Spinal cord (tissue), 10 donors: ENCODE measurements at places on chromosomes 4 and X.

GRCh38 chr4:29770627-29771026 lies 949.5 kb upstream of the PCDH7 start:
- no peak for DNase-seq

DNA sequence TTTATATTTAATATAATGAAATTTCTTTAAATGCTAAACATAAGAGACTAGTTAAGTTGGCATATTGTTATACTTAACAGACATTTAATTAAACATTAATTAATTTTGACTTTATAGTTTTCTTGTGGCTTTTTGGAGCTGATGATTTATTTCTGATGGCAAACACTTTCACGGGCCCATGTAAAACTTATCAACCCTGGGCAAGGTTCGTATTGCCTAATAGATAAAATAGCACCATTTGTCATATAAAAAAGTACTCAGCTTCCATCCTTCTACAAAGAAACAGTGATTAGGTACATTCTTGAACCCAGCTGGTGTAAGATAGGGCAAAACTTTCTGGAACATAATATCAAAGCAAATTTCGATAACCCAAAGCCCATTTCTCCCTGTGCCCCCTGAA lies 63.2 kb downstream of the PAK3 start:
- no peak for DNase-seq

- DNase-seq, result no peak
Observed at GRCh38 chrX:151174581-151175282, 1.7 kb upstream of the GPR50 start.

GRCh38 chrX:135649029-135649428 lies 64.4 kb upstream of the CT45A1 start:
- DNase-seq, result no peak

DNA sequence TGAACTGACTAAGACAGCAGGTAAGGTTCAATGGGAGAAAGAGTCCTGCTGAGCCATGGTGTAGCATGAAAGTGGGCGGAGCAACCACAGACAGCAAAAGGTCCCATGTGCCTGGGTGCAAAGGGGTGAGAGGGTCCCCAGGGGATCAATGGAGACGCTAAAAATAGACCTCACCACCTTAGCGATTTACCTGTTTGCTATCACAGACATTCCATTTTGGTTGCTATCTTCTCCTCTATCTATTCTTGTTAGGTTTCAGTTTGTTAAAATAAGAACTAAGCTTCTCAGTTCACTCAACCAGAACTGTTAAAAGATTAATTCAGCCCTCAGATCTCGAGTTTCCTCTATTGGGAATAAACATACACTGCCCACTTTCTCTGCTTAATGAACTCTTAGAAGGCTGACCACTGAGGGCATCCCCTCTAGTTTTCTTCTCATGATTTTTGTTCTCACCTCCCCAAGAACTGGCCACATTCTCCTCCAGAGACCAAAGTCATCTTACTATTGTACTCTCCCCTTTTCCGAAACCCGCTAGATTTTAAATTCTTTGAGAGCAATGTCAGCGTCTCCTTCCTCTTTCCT lies 136.7 kb downstream of the PARM1 start:
- no peak for DNase-seq

DNA sequence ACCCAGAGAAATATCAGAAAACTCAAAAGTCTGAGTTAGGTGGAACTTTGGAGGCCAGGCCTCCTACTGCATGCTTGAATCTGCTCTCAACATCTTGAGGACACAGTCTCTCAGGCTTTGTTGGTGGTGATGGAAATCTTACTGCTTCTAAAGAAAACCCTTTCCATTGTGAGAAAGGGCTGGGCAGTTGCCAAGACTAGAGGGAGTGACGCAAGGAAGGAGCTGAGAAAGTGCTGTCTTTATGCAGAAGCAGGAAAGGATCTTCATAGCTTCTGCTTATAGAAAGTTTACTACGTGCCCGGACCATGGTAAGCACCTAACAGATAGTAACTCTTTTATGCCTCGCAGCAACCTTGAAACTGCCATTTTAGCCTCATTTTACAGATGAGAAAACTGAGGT lies 2.4 kb upstream of the CRMP1 start:
- peak; percentile 47 for DNase-seq

DNA sequence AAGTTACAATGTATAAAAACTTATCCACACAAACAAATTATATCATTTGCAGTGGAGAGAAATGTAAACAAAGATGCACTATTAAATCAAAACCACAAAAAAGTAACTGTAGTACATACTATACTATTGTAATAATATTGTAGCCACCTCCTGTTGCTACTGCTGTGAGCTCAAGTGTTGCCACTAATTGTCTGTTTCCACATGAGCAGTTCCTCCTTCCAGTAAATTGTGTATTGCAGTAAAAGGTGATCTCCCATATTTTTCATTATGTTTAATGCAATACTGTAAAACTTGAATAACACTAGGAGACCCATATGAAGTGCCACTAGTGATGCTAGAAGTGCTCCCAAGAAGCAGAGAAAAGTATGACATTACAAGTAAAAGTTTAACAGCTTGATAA lies 11.7 kb downstream of the LIN54 start:
- no peak for DNase-seq

DNA sequence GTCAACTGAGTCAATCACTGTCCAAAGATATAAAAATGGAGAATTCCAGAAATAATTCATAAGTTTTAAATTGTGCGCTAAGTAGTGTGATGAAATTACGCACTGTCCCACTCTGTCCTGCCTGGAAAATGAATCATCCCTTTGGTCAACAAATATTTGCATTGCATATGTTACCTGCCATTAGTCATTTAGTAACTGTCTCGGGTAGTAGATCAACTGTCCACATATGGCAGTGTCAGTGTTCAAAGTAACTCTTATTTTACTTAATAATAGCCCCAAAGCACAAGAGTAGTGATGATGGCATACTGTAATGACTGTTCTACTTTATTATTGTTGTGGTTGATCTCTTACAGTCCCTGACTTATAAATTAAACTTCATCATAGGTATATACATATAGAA lies 3.4 kb downstream of the YTHDC1 start:
- DNase-seq, result no peak

- DNase-seq, result no peak
Observed at GRCh38 chr4:140717313-140717712, 38.9 kb downstream of the TBC1D9 start.

- DNase-seq, result no peak
Observed at GRCh38 chr4:57404483-57404882, 294.3 kb upstream of the IGFBP7 start.

DNA sequence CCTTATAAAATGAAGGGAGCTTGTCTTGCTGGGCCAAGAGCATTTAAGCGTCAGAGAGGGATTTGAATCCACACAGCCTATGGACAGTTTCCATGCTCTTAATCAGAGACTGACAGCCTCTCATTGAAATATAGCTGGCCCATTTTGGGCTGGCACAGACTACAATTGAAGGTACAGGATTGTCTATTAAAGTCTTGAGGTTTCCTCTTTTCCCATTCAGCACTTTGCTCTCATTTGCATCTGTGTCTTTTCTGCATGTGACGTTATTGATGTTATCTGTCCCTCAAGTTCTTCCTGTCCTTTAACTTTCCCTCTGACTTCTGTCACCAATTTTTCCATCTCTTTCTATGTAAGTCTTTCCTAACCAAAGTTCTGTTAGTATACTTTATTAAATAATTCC lies 133.3 kb upstream of the SFRP2 start:
- no peak for DNase-seq

DNA sequence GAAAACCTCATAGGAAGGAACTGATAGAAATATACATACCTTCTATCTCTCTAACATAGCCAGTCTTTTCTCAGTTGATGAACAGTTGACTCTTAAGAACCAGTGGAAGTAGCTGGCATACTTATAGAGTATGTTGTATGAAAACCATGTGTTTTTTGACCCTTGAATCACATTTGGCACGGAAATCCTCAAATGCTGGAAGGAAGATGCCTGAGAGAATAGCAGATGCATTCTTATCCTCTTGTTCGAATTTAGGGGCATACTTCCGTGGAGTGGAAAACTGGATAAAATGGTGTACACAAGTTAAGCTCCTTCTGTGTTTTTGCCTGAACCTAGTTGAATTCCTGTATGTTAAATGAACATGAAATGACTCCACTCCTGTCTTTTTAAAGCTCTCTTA lies 145.5 kb downstream of the PCDH7 start:
- DNase-seq, result no peak

GRCh38 chrX:150361777-150362351 lies 1.3 kb upstream of the MAMLD1 start:
- no peak for DNase-seq

DNA sequence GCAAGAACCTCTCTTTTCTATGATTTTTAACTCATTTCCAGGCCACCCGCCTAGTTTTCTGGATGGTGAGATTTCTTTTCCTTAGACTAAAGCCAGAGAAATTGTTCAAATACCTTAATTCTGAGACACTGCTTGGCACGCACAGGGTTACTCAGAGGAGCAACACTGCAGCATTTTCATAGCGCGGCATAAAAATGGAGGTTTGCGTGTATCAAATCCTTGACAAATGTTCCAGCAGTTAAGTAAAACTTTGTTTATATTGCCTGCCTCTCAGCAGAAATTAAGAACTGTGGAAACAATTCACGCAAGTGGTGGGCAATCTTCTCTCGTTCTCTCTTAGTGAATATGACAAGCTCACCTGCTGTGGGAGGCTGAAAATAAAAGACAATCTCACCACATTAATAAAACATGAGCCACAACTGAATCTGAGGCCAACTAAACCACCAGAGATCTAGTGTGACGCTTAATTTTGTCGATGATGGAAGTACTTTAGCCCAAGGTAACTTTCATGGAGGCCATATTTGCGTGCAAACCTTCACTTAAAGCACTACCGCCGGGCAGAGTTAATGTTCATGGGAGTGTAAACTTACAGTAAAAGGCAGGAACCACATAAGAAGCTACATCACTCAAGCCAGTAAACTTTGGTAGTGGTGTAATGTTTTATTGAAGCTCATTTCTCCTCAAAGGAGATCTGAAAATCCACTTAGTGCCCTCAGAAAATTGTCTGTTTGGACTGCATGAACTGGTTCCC lies 894.8 kb upstream of the EPHA5 start:
- no peak for DNase-seq

DNA sequence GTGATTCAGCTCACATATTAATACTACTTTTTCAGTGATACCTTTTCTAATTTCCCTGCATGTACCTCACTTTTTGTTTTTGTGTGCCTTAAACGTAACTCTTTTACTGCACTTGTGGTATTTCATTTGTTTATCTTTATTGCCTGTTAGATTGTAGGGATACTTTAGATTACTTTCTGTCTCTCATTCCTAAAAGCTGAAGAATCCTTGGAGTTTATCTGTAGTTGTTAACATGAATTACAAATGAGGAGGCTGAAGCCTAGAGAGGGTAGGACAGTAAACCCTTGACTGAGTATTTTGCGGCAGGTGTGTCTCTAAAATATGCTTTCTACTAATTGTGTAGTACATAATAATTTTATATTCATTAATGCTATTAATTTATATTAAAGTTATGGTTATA lies 34.9 kb downstream of the BMP2K start:
- no peak for DNase-seq

GRCh38 chrX:15530318-15530717 lies 29.7 kb downstream of the BMX start:
- DNase-seq, result no peak

DNA sequence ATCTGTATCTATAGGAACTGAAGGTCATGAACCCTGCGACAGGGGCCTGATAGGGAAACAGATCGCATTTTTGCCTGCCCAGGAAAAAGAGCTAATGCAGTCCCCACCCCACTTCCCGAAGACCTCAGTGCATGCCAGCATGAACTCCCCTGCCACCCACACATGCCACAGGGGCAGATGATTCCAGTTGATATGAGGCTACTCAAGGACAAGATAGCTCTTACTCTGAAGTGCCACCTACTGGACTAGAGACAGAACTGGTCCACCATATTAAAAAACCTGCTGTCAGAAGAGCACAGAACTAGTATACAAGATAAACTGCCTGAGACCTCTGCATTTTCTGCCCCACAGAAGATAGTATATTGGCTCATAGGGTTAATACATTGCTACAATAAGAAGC lies 68.0 kb downstream of the YIPF7 start:
- DNase-seq, result no peak

DNA sequence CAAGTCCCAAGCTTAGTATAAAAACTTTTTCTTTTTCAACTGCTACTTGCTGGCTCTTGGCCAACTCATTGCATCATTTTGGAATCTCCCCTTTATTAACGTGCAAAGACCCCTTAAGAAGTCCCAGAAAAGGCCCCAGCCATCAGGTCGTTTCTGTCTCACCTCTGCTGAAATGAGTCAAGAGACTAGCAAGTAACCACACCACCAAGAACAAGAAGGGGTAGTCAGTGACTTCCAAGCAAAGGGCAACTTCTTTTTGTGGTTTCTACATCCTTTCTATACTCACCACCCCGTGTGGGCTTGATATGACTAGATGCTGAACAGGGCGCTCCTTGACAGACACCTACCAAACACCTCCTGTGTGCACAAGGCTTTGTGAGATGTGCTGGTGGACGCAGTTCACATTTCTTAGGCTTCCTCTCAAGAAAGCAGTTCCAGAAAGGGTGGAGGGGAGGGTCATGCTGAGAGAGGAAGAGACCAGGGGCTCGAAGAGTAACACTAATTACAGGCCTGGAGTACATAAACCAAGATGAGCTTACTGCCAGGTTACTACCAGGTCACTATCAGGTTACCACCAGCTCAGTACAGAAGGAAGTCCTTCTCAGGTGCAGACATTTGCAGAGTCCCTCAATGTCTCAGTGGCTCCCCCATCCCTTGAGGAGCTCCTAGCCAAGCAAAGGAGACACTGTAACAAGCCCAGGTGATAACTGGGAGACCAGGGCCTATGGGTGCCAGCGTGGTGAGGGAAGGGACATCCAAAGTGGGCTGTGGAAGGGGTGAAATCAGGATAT lies 19.3 kb downstream of the JAKMIP1 start:
- no peak for DNase-seq
